ENCODE measurements at places on chromosomes 16 and 17.

DNA sequence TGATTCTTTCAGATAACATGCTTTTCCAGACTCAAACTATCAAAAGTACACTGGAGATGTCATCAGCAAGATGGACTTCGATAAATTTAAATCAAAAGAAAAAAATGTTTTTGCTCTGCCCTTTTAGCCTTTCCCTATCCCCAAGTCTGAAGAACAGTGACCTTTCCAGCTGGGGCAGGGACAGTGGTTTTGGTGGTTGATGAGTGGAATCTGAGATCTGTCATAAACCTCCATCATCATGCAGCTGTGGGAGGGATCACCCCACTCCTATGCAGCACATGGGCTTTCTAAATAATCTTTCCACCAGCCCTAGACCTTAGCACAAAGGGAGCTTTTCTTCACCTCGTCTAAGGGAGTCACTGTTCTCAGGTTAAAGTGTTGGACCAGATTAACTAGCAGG is 869.5 kb upstream of the SOX9 start:
- DNase-seq, result no peak

DNA sequence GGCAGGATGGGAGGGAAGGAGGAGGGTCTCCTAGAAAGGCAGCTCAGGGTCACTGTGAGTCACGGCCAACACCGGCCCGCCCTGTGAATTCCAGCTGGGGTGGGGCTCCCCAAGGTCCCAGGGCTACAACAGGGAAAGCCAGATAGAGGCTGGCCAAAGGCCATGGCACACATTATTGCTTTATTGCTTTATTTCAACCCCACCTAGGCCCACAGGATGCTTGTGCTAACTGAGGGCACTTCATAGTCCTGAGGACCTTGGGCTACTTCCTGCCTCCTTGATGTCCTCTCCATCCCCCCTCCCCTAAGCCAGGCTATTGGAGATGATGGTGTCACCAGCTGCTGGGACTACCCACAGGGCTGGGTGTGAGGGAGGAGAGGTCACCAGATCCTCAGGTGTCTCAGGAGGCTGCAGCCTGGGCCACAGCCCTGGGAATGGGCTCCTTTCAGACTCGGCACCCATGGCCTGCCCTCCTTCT is 26.1 kb downstream of the LRRC75A start:
- DNase-seq, result no peak

- no peak for DNase-seq
These were observed 59.1 kb upstream of the ELAC2 start for GRCh38 chr17:13076905-13077304.

DNA sequence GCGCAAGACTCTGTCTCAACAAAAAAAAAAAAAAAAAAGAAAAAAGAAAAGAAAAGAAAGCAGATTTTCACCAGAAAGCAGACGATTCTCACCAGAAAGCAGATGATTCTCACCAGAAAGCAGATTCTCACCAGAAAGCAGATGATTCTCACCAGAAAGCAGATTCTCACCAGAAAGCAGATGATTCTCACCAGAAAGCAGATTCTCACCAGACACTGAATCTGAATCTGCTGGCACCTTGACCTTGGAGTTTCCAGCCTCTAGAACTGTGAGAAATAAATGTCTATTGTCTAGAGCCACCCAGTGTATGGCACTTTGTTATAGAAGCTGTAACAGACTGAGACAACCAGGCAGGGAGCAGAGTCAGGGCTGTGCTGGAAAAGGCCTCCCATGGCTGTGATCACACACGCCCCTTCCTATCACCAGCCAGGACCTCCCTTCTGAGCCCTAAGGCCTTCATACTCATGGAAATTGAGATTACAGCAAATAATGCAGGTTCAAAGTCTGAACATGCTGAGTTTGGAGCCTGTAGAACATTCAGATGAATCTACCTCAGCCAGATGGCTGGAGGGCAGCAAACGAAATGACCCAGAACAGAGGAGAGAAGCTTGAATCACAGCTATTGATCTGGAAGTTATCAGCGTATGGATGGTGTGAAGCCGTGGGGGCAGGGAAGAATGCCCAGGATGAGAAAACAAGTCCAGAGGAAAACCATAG is 309.3 kb downstream of the SLC39A11 start:
- DNase-seq, result no peak

GRCh38 chr17:80259457-80260068 is 1.1 kb upstream of the RNF213 start:
- peak; percentile 40 for DNase-seq

DNA sequence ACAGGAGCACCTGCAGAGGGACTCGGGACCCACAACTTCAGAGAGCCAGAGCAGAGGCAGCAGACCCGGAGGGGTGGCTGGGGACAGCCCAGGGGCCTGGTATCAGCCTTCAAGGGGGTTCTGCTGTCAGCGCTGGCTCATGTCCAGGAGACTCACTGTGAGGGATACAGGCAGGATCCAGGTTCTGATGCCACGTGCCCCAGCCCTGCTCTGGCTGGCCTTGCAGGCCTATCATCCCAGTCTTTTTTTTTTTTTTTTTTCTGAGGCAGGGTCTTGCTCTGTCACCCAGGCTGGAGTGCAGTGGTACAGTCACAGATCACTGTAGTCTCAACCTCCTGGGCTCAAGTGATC is 9.0 kb upstream of the MTSS2 start:
- no peak for DNase-seq

GRCh38 chr16:4859900-4860255 is 12.6 kb downstream of the UBN1 start:
- DNase-seq, result no peak

GRCh38 chr16:61823326-61823725 is 212.9 kb downstream of the CDH8 start:
- DNase-seq, result no peak

GRCh38 chr16:46573008-46573833 is 48.0 kb downstream of the SHCBP1 start:
- no peak for DNase-seq

DNA sequence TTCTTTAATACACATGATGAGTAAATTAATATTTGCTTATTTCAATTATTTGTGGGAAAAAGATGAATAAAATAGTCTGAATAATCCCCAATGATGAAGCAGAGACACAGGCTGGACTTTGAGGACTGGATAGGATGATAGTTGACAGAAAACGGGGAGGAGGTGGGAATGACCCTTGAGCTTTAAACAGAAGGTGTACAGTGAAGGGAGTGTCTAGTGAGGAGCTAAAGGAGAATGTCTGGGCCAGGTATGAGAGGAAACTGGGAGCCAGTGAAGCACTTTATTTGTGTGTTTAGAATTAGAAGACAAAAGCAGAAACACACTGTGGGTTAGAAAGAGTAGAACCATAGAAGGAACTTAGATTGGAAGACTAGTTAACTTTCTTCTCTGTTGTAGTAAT is 230.4 kb upstream of the CA10 start:
- DNase-seq, result no peak

DNA sequence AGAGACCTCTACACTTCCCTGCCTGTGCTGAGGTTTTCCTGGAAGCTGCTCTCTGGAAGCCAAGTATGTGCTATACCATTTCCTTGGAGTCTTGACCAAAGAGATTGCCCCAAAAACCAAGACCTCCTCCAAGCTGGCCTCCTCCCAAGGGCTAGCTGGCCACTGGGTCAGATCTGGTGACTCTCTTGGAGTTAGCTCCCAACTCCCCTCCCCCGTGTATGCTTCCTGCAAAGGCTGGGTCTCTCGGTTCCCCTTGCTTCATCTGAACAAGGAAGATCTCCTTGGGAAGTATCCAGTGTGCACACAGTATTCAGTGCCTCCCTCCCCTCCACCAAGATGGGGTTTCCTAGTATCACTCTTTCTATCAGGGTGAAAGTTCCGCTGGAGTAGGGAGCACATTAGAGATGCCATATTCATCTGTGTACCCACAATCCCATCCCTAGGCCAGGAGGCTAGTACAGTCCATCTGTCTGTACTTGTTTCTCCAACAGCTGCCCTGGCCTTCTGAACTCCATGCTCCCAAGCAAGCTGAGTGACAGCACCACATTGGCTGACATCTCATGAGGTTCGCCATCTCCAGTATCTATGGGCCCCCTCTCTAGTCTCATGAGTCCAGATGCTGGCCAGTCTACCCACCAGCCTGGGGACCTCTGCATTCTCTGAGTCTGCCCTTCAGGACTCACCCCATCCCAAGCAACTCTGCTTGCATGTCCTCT is 3.2 kb downstream of the GAS7 start:
- no peak for DNase-seq
